Stimulated activated CD8-positive, alpha-beta memory T cell treated with anti-CD3 and anti-CD28 coated beads, Interleukin-4, amount 100 ng/mL, for 4 hours (primary cell): ENCODE measurements at places on chromosomes 1 and 21.

GRCh38 chr1:211469938-211470529 is 21.9 kb downstream of the RD3 start:
- no peak for DNase-seq

DNA sequence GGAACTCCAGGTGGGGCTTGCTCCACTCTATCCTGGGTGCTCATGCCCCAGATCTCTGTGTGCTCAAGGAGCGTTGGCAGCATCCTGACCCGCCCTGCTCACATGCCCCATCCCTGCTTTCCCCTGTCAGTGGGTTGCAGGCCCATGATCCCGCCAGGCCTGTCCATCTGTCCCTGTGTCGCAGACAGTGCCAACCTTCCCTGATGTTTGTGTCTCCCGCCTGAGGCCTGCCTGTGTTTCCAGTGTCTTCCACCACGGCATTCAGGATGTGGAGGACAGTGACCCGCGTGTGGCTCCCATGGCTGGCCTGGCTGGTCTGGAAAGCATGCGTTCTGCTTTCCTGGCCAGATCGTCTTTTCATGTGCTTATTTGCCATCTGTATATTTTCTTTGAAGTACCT is 82.9 kb downstream of the PCBP3 start:
- DNase-seq, result no peak

GRCh38 chr1:150995896-150996295 is 10.8 kb downstream of the MINDY1 start:
- no peak for DNase-seq

- no peak for DNase-seq
Observed at GRCh38 chr1:6357243-6357936, 36.2 kb downstream of the ACOT7 start.

GRCh38 chr1:94543001-94543400 is 1.4 kb upstream of the F3 start:
- no peak for DNase-seq

DNA sequence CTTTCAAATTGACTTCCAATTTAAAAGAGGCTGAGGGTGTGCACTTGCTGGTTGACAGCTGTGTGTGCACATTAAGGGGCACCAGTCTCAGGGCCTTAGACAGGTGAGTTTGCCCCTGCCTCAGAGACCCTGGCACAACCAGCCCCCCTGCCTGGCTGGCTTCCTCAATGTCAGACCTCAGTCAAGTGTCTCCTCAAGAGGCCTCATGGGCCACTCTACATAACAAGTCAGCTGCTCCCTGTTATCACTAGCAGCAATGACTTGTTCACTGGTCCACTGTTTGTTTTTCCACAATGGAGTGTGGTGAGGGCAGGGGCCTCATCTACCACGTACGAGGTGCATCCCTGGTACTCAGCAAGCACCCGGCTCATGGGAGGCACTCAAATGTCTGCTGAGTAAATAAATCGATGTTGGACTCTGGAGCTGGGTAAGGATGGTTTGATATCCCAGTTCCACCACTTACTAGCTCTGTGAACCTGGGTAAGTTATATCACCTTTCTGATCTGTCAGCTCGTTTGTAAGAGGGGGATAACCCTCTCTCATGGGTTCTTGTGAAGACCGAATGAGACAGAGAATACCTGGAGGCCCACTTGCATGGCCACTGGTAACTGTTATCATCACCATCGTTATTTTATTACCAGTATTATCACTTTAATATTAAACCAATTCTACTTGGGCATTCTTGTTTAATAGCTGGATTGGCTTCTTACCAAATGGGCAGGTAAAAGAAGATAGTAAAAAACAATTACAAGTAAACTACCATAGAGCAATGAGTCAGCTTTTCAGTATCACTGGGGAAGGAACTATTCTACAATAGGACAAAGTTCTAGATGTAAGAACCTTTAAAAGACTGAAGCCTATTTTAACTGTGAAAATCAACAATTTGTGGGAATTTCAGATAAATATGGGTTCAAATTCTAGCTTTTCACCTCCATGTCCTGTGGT is 64.6 kb downstream of the SLC66A1 start:
- DNase-seq, result no peak

DNA sequence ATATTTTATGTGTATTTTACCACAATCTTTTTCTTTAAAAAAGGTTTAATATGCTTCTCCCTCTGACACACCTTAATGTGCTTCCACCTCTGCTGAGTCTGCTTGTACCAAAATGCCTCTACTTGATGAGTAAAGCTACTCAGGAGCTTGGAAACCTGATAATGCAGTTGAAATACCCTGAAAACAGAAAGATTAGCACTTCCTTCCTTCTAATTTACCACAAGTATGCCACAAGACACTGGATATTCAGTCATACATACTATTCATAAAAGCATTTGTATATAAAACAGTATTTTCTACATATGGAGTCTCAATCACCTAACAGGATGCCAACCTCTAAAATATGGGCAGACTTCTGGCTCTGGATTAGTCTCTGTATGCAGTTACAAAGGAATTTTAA is 55.0 kb downstream of the SLC35D1 start:
- DNase-seq, result no peak

- DNase-seq, result no peak
Observed at GRCh38 chr1:59697150-59697800, 117.5 kb upstream of the HOOK1 start.

DNA sequence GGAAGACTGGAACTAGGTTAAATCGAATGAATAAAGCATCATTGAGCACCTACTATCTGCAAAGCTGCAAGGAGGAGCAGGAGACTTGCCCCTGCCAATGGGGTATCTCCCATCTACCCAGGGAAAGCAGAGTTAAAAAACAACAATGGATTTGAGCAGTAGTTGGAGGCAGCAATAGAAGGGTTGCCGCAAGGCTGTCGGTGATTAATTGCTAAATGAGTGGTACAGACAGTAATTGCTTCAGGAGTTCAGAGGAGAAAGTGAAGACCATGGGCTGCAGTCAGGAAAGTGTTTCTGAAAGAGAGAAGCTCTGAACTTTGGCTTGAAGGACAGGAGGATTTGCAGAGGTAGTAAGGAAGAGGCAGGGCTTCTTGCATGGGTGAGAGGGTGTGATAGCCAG is 152.9 kb downstream of the ACTL8 start:
- DNase-seq, result no peak

DNA sequence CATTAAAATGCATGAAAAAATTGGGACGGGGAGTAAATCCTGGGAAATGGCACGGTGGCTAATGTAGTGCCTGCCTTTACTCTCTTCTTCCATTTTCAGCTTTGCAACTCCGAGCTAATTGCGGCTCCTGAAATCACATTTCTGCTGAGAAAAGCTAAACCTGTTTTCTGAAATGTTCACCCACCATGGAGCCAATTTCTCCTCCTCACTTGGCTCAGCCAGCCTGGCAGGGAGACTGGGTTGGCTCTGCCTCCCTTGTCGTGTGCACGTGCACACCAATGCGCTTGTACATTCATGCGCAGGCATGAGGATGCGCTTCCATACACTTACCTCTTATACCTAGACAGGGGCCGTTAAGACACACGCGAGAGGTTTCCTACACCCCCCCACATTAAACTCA is 165.4 kb downstream of the PLXNA2 start:
- DNase-seq, result no peak

DNA sequence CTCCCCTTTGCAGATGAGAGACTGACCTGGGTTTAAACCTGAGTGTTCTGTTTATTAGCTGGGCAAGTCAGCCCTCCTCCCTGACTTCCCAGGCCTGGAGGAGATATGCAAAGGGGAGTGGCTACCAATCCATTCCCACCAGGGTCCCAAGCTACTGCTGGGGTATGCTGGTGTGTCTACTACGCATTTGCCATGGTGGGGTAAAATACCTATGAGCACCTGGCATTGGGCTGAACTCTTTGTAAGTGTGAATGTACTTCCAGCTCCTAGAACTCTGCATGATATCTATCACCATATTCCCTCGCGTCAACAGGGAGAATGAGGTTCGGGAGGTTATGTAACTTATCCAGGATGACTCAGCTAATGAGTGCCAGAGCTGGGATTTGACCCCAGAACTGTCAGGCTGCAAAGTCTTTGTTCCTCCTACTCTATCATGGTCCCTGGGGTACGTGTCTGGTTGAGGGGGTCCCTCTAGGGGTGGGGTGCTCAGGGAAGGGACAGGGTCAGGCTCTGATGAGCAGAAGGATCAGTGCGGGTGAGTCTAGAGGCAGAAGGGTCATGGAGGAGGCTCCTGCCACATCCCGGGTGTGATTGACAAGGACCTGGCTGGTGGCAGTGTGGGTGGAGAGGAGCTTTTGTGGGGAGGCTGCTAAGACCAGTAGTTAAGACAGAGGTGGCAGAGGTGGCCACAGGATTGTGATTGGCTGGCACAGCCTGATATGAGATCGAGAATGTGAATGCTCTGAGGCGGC is 16.7 kb downstream of the AMPD2 start:
- no peak for DNase-seq

DNA sequence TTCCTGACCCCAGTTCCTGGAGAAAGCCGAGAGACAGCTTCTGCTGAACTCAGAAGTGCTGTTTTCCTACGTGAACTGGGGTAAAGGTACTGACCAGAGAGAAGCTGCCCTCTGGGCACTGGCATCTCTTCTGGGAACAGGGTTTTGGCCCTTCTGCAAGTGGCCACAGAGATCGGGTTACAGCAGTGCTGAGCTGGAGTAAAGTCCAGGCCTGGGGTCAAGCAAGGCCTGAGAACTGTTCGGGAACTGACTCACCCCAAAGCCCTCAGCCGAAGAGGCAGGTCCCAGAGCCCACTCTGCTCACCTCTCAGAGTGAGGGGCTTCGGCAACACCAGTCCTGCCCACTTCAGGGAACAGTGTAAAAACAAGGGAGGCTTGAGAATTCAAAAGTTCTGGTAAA is 177.2 kb upstream of the RUNX1 start:
- DNase-seq, result no peak

DNA sequence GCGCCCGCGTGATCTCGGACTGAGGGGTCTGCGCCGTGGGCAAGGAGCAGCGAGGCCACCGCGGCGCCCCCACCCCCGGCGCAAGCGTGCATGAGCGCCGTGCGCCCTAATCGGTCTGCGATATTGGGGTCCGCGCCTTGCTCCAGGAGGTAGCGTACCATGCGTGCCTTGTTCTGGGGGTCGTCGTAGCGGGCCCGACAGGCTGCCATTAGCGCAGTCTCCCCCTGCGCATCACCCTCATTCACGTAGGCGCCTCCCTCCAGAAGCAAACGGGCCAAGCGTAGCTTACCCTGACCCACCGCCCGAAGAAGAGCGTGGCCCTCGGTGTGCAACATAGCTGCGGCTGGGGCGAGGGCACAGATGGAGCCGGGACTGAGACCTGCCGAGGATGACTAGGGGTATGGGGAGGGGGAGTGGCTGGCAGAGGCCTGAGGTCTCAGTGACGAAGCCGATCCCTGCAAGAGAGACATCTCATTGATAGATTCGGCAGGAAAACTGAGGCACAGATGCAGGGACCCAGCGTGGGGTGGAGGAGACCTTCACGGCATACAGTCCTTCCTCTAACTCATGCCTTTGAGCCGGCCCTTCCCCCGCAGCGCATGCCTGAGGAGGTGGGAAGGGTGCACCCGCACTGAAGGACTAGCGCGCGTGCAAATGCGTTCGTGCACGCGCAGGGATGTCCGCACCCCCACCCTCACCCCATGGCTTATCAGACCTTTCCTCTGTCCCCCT is 2.8 kb downstream of the ANKRD34A start:
- no peak for DNase-seq

DNA sequence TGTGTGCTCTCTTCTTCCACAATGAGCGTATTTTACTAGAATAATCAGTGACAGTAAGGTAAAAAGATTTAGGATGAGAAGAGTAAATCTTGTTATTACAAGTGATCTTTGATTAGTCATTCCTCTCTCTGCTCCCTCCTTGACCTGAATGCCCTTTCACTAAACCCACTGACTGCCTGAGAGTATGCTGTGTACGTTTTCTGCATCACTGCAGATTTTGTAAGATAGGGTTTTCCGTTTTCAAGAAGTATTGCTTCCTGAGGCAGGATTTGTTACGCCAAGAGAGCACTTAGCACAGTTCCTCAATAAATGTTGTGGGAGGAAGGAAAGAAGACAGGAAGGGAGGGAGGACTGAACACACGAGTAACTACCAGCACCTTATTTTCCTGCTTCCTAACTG is 7.7 kb upstream of the LAMB3 start:
- DNase-seq, result no peak

DNA sequence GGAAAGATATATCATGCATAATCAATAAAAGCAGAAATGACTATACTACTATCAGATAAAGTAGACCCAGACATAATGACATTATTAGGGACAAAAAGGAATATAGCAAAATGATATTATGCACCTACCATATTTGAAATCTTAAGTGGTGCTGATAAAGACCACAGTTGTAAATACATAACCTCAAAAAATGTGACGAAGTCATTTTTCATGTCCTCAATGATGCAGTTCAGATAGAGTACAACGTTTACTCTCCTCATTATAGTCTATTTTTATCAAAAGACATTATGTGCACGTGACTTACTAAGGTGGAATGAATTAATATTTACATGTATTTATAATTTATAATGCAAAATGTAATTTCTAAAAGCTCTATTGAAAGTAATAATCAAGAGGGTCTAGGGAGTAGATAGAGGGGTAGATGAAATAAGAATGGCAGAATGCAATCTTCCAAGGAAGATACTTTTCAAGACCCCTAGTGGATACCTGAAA is 61.7 kb upstream of the TNFSF4 start:
- no peak for DNase-seq

GRCh38 chr1:54767526-54767925 is 3.2 kb upstream of the PARS2 start:
- DNase-seq, result no peak

- DNase-seq, result no peak
Observed at GRCh38 chr1:3248155-3249141, 179.4 kb downstream of the PRDM16 start.

DNA sequence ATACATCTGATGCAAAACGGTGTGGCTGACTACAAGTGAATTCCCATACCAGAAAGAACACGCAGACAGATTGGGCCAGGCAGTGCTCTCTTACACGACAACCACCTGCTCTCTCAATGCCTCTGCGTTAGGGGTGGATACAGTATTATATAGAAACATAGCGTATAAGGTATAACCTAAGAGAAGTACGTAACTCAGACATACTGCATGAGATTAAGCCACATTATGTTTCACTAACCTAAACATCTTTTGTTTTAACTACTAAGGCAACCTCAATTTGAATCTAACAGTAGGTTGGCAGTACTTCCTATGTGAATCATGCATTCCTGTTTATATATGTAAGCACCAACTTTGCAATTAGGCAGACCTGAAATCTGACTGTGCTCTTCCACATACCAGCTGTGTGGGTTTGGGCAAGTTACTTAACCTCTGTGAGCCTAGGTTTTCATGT is 58.1 kb upstream of the COA6 start:
- no peak for DNase-seq

DNA sequence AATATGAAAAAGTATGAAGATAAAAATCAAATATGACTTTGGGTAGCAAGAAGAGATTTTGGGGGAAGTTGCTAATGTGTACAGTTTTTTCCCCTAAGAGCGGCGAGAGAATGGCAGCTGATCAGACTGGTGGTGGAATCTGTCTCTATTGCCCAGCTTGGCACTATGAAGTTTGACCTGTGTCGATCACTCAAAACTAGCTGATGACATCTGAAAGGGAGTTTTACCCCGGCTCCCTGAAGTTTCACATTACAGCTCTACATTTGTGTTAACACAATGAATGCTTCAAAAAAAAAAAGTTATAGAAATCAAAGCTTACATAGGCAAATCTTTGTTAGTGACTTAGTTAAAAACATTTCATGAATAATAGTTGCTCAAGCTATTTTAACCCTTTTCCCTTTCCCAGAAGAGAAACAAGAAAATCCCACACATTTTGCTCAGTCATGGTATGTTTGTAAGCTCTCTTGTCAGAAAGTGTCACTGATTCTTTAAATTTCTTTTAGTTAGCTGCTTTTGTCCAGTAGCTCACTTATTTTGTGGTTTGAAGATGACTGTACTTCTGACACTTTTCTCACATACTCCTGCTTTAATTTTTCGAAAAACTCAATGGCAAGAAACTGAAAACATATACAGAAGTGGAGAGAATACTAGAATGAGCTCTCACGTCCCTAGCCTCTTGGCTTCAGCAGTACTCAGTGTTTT is 41.3 kb downstream of the DYRK1A start:
- no peak for DNase-seq
